ENCODE measurements at places on chromosomes 4 and X. TPM values are rescaled to one million over a fixed set of nuclear protein-coding genes. Genes with fewer than 3 reads are reported as not detected.

GRCh38 chrX:12269484-12269883 is 131.2 kb downstream of the FRMPD4 start:
- DNase-seq = no peak

- peak; percentile 18 for DNase-seq
Observed at GRCh38 chr4:152534541-152535359, 1.1 kb downstream of the FBXW7 start.

GRCh38 chr4:56790691-56791091 is 30.8 kb downstream of the SPINK2 start:
- DNase-seq = no peak

Gene PRDM8
- total RNA-seq = 13.1 TPM

- DNase-seq = no peak
Observed at GRCh38 chrX:17836830-17837229, 24.3 kb downstream of the RAI2 start.

DNA sequence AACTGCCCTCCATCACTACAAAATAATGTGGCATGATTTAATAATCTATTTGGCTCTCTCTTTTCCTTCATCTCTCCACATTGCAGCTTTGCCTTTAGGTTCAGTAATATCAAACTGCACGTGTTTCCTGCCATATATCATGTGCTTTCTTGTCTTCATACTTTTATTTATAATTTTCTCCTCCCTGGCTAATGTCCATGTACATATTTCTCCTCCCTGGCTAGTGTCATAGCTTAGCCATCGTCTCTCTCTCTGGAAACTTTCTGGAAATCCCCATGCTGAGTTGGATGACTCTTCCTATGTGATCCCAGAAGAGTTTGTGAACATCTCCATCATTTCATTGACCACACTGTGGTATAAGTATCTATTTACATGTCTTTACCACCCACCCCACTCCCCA is 21.3 kb upstream of the PDGFC start:
- DNase-seq = no peak
